ENCODE measurements at places on chromosomes 7 and 10. TPM values are rescaled to one million over a fixed set of nuclear protein-coding genes. Genes with fewer than 3 reads are reported as not detected.

GRCh38 chr7:85097844-85098243, 89.0 kb downstream of the SEMA3D start:
- DNase-seq = no peak

The ACTA2 gene
- total RNA-seq = 9.1 TPM

The RFC2 gene
- total RNA-seq = 17.7 TPM

The CFAP70 gene
- total RNA-seq = 3.8 TPM

All from CD4-positive, alpha-beta memory T cell (primary cell).